Activated naive CD4-positive, alpha-beta T cell treated with anti-CD3 and anti-CD28 coated beads for 36 hours (primary cell): ENCODE measurements at places on chromosomes 5 and 9. TPM values are rescaled to one million over a fixed set of nuclear protein-coding genes. Genes with fewer than 3 reads are reported as not detected.

TCF7 gene
- 87.9 TPM for total RNA-seq

SPINK13 gene
- total RNA-seq: not detected

SLC36A3 gene
- not detected for total RNA-seq

SPINK9 gene
- not detected for total RNA-seq

NMUR2 gene
- not detected for total RNA-seq
